ENCODE measurements at places on chromosomes 7 and 10. TPM values are rescaled to one million over a fixed set of nuclear protein-coding genes. Genes with fewer than 3 reads are reported as not detected.

GRCh38 chr7:140539461-140539860 is 60.2 kb upstream of the MKRN1 start:
- no peak for DNase-seq

FEZF1 gene
- not detected for total RNA-seq

ACTR3C gene
- not detected for total RNA-seq

- DNase-seq, result peak; percentile 23
Measured at GRCh38 chr10:94992811-94993210, 54.4 kb downstream of the CYP2C9 start.

GRCh38 chr7:29231671-29232232 is 37.2 kb downstream of the CHN2 start:
- DNase-seq, result no peak

CCDC3 gene
- 3.3 TPM for total RNA-seq

GRCh38 chr7:37028909-37029440 is 304.7 kb upstream of the AOAH start:
- DNase-seq, result no peak

- DNase-seq, result no peak
Measured at GRCh38 chr7:64733550-64734240, 60.5 kb upstream of the ZNF138 start.

NUPR2 gene
- not detected for total RNA-seq

SYT15 gene
- not detected for total RNA-seq

CCL26 gene
- total RNA-seq, result 22.3 TPM

- no peak for DNase-seq
Measured at GRCh38 chr7:132608523-132608922, 32.3 kb upstream of the PLXNA4 start.

Measured in MG63 (cell line).